Fibroblast of villous mesenchyme (primary cell): ENCODE measurements at places on chromosomes 4 and X.

GRCh38 chrX:48022100-48022499, 15.3 kb downstream of the SPACA5 start:
- no peak for DNase-seq

GRCh38 chr4:177322881-177323280, 13.2 kb downstream of the NEIL3 start:
- DNase-seq = no peak

DNA sequence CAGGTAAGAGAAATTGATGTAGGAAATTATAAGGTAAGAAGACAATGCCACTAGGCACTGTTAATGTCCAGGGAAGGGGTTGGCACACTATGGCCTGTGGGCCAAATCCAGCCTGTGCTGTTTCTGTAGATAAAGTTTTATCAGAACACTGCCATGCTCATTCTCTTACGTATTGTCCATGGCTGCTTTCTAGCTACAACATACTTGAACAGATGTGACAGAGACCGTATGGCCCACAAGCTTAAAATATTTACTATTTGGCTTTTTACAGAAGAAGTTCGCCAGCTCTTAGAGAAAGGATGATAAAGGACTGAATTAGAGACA, 168.0 kb downstream of the CDS1 start:
- DNase-seq = no peak

- DNase-seq = no peak
These were observed 148.7 kb downstream of the SPATA18 start for GRCh38 chr4:52199574-52200338.

GRCh38 chrX:109793191-109793590, 60.1 kb upstream of the ACSL4 start:
- DNase-seq = no peak

DNA sequence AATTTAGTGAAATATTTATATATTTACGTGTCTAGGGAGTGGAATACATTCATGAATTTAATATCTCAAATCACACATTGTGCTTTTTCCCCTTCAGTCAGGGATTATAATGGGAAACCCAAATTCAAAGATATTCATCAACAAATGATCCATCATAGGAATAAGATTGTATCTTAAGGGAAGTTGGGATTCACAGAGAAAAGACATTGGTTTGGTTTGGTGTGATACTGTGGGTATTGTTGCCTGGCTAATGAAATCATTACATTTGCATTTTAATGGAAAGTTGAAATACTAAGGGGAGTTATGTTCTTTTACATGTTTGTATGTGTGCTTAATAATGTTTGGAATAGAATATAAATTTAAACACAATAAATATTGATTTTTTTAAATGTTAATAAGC, 1.7 kb downstream of the TET2 start:
- no peak for DNase-seq

- no peak for DNase-seq
These were observed 202.1 kb downstream of the GPC3 start for GRCh38 chrX:133783274-133783673.

GRCh38 chr4:159240046-159240445, 137.2 kb downstream of the RAPGEF2 start:
- DNase-seq = no peak

- DNase-seq = no peak
These were observed 227.7 kb downstream of the C4orf33 start for GRCh38 chr4:129323658-129324057.

- no peak for DNase-seq
These were observed 357 bp upstream of the IGBP1 start for GRCh38 chrX:70132877-70133302.

- DNase-seq = no peak
These were observed 199.9 kb downstream of the CXXC4 start for GRCh38 chr4:104294811-104295210.

DNA sequence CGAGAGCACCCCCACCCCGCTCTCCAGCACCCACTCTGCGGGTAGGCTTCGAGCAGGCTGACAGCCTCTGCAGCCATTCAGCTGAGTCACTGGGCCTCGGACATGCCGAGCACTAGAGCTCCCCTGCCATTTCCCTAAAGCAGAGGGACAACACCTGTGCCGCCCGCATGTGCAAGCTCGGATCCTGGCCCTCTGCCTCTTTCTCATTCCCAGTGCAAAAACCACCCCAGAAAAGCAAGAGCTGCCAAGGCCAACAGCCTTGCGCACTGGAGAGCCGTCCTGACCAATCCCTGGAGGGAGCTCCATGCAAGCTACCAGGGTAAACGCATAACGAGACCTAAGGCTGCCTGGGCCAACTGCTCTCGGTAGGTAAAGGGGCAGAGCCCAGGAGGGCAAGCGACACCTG, 5.3 kb downstream of the HCFC1 start:
- no peak for DNase-seq

GRCh38 chrX:15043538-15043937, 170.3 kb downstream of the MOSPD2 start:
- DNase-seq = no peak

DNA sequence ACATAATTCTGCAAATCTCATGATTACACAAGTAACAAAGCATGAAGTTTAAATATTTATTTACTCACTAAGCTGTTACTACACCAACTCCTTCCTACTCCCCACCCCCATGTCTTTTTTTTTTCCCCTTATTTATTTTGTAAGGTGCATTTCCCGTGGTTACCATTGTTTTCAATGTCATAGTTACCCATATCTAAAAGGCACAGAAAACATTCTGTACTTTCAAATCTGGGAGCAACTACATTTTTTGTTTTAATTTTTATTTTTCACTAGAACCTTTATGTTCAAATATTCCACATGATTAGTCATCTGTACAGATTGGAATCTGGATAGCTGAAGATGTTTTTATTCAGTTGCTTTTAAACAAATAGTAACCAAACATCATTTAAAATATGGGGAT, 62.8 kb downstream of the PPP3CA start:
- peak; percentile 51 for DNase-seq

DNA sequence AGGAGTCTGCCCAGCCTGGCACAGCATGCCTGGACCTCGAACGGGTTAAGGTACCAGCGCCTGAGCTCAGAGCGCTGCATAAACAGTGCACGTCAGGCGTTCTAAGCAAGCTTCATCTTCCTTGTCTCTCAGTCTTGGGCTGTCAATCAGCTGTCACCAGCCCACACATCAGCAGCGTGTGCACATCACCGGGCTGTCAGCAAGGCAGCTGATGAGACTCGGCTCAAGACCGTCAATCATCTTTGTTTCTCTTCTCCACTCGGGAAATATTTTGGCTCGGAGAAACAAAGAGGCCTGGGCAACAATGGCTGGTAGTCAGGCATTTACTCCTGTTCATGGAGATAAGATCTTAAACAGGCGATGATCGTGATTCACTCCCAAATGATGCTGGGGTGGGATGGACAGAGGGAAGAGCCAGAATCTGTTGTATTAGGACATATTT, 141.3 kb downstream of the LDB2 start:
- peak; percentile 34 for DNase-seq

DNA sequence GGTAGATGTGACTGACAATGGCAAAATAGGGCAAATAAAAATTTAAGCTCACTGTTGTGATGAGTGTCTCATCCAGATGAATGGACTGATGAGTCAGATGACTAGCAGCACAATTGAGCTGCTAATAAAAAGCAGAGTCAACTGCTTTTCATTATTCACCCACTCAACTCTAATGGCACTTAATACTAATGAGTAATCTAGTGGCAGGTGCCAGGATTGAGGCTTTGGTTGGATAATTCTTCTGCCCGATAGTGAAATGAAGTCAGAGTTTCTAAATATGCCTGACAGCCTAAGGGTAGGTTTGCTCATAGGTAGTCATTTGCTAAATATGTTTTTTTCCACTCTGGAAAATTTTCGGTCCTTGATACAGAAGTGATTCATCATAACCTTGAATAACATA, 10.4 kb downstream of the OGT start:
- DNase-seq = peak; percentile 43

- DNase-seq = peak; percentile 90
These were observed 37.0 kb downstream of the NAP1L5 start for GRCh38 chr4:88660446-88661294.

DNA sequence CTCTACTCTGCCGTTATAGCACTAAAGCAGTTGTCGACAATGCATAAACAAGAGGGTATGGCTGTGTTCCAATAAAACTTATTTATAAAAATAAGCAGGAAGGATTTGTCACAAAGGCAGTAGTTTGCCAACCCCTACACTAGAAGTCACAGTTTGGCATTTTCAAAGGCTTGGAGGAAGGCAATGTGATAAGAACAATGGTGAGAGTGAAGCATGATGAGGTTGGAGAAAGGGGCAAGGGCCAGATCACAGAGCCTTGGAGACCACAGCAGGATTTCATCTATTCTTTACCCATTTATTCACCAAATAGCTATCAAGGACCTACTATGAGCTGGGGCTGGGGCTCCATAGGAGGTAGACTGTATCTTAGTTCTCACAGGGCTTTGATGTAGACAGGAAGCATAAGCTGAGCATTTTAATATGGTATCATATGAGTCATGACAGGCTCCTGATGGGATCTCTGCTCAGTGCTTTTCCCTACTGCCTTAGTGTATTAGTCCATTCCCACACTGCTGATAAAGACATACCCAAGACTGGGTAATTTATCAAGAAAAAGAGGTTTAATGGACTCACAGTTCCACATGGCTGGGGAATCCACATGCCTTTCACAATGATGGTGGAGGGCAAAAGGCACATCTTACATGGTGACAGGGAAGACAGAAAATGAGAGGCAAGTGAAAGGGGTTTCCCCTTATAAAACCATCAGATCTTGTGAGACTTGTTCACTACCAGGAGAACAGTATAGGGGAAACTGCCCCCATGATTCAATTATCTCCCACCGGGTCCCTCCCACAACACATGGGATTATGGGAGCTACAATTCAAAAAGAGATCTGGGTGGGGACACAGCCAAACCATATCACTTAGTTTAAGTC, 58.9 kb downstream of the PPM1K start:
- DNase-seq = peak; percentile 69

GRCh38 chr4:20273793-20274192, 22.1 kb downstream of the SLIT2 start:
- no peak for DNase-seq

DNA sequence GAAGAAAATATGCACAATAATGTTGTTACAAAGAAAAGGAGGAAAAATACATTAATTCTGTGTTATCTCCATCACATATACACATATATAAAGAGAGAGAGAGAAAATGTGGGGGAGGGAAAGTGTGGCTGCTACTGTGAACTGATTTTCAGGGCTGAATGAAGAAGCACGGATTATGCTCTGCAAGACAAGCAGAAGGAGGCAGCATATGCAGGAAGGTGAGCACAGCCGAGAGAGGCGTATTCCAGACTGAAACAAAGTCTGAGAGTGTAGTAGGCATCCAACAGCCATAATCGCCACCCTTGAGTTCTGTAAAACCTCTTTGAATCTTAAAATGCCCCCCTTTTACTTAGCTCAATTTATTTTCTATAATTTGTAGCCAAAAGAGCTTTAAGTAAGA, 1081.8 kb upstream of the GRID2 start:
- no peak for DNase-seq

GRCh38 chr4:182918791-182919302, 1.7 kb upstream of the DCTD start:
- no peak for DNase-seq

DNA sequence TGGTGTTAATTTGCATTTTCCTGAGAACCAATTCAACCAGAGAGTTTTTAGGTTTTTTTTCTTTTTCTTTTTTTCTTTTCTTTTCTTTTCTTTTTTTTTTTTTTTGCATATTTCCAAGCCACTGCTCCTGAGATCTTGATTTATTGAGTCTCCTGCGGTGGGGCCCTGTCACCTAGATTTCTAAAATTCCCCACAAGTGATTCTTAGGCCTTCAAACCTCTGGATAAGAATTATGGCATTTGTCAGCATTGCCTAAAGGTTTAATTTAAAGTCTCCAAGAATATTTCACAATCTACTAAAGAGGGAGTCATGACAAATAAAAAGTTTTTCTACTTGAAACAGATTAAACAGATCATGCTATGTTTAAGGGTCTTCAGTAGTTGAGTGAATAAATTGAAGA, 84.9 kb downstream of the GAB1 start:
- DNase-seq = no peak

DNA sequence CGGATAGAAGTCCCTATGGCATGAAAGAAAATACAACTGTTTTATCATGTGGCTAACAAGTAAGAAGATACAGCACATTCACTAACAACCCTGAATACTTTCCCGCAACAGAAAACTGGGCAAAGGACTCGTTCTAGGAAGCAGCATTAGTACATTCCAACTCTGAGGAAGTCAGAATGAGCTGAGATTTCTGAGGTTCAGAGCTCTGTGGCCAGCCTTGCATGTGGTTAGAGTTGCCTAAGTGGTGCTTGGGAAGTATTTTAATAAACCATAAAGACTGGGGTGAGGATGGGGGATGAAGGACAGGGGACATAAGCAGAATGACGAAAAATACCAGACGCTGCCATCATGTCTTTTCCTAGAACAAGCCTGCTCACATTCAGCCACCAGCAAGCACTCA, 82.2 kb downstream of the EFHC2 start:
- no peak for DNase-seq

DNA sequence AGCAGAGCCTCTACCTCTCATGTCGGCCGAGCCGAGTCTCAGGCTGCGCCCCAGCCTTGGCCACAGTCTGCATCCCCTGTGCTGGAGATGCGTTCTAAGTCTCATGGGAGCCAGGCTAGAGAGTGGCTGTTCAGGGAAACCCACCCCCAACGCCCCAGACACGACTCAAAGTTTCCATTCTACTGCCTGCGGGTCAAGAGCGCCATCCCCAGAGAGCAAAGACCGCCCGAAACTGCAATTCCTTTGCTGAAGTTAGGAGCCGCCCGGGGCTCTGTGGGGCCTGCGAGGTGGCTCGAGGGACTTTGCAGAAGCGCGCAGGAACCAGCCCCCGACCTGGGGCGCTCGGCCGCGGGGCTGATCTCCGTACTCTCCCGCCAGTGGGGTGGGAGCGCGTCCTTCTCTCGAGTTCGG, 10.0 kb upstream of the ELF4 start:
- no peak for DNase-seq

DNA sequence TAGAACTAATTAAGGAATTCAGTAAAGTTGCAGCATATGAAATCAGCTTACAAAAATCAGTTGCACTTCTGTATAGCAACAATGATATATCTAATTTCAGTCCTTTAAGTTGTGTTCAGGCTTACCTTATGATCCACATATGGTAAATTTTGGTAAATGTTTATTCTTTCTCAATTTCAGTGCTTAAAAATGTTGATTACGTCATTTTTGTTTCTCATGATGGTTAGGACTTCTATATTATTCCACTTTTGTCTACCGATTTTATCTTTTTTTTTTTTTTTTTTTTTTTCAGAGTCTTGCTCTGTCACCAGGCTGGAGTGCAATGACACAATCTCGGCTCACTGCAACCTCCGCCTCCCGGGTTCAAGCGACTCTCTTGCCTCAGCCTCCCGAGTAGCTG, 40.7 kb upstream of the SLC6A14 start:
- no peak for DNase-seq

- peak; percentile 7 for DNase-seq
These were observed 302.7 kb downstream of the KCTD8 start for GRCh38 chr4:44145868-44146267.
